AG09319 (cell line): ENCODE measurements at places on chromosomes 1 and 21.

DNA sequence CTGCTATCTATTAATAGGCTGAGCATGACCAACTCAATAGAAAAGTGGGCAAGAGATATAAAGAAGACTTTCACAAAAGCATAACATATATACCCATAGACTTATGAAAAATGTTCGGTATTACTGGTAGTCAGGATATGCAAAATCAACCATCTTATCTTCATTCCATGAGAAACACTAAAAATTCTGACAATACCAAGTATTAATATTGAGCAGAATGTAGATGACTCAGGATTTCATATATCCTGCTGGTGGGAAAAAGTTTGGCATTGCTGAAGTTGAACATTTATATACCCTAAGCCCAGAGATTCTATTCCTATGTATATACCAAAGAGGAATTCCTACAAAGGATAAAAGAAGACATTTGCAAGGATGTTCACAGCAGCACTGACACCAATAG lies 138.3 kb downstream of the CLEC20A start:
- DNase-seq, result no peak

GRCh38 chr1:40848530-40849189 lies 13.5 kb downstream of the CITED4 start:
- DNase-seq, result peak; percentile 27

- DNase-seq, result no peak
Observed at GRCh38 chr21:32951041-32951440, 74.7 kb upstream of the OLIG2 start.

- DNase-seq, result no peak
Observed at GRCh38 chr21:36396325-36396724, 11.1 kb downstream of the CHAF1B start.

DNA sequence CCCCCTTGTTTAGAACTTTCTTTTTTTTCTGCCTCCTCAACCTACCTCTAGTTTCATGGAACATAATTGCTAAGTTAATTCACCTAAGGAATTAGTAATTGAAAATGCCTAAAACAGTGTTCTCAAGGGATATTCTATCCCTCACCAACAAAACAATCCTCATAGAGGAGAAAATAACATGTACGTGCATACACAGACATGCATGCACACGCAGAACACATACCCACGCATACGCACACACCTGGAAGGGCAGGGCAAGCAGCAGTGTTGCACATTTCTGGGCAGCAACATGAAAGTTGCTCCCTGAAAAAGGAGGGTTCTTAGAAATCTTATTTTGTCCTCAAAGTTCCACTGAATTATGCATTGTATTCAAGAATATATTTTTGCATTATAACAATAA lies 76.6 kb downstream of the HHAT start:
- no peak for DNase-seq
